ENCODE measurements at places on chromosomes 1 and 21. TPM values are rescaled to one million over a fixed set of nuclear protein-coding genes. Genes with fewer than 3 reads are reported as not detected.
A peak's percentile ranks its signal among the peaks of the same experiment; 100 is the strongest.

The TRAPPC10 gene
- 46.1 TPM for total RNA-seq

DNA sequence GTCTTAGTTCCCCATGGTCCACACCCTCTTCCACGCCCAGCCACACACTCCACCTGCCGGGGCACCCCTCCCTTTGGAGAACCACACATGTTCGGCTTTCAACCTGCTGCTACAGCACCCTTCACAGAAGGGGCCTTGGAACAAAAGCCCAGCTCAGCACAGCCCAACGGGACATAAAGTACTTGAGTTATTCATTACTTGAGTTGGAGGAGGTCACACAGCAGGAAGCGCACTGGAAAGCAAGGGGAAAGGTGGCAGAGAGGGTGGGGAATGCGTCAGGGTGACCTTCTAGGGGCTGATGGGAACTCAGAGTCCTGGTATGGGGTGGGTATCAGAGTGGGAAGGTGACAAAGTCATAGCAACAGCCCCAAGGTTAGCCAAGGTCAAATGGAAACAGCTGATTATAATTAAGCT lies 3.0 kb upstream of the ATP1B1 start:
- DNase-seq, result no peak

DNA sequence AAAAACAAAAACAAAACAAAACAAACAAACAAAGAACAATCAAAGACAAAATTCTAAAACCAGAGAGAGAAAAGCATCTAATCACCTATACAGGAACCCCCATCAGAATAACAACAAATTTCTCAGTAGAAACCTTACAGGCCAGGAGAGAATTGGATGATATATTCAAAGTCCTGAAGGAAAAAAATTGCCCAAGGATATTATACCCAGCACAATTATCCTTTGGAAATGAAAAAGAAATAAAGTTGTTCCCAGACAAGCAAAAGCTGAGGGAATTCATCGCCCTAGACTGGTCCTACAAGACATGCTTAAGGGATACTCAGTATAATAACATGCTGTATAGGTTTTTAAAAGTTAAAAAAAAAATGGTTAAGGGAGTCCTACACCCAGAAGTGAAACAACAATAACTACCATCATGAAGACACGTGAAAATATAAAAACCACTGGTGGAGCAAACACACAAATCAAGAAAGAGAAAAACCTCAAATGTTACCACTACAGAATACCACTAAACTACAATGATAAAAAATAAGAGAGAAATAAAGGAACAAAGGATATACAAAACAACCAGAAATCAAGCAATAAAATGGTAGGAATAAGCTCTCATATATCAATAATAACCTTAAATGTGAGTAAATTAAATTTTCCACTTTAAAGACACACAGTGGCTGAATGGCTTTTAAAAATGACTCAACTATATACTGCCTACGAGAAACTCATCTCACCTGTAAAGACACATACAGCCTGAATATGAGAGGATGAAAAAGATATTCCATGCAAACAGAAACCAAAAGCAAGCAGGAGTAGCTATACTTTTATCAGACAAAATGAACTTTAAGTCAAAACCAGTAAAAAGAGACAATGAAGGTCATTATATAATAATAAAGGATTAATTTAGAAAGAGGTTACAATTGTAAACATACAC lies 121.9 kb downstream of the ACBD6 start:
- DNase-seq, result no peak

- no peak for DNase-seq
Measured at GRCh38 chr21:18350216-18350615, 53.4 kb downstream of the TMPRSS15 start.

- DNase-seq, result peak; percentile 40
Measured at GRCh38 chr1:29855561-29856160, 619.3 kb downstream of the PTPRU start.

GRCh38 chr1:247456021-247456420 lies 1.9 kb downstream of the OR2B11 start:
- no peak for DNase-seq

Data from osteocyte (in vitro differentiated cells).